ENCODE measurements at places on chromosomes 6 and 20.

DNA sequence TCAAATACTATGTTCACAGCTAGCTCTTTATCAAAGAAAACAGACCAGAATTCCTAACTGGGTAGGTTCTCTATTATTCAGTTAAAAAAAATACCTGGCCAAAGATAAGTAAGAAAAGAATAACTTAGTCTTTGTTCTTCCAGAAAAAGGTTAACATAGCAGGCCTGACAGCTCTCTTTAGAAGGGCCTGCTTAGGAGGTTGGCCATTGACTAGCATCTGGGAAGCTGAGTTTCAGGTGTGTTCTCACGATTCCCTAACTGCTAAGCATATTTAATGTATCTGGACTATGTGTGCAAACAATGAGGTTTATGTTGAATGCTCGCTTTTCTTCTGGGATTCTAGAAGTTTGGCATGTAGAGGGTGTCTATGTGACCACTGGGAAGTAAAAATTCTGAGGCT, 618.9 kb downstream of the HACE1 start:
- no peak for DNase-seq

DNA sequence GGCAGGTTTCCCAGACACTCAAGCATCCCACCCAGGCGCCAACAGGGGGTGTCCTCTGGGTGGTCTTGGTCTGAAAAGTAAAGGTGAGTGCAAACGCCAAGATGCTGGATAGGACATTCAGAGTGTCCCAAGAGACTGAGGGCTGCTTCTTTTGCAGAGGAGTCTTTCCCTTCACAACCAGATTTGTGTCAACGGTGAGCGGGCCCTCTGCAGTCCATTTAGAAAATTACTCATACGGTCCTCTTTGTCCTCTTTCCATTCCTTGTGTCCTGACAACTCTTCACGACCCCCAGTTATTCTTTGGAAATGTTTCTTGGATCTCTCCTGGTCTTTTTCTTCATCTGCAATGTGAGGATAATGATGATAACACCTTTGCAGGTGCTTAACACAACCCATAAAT, 257.8 kb downstream of the CDC5L start:
- DNase-seq = no peak

GRCh38 chr20:19056909-19057308, 155.5 kb upstream of the SLC24A3 start:
- DNase-seq = no peak

- no peak for DNase-seq
These were observed 31.9 kb downstream of the HLA-DPB1 start for GRCh38 chr6:33107641-33108040.

DNA sequence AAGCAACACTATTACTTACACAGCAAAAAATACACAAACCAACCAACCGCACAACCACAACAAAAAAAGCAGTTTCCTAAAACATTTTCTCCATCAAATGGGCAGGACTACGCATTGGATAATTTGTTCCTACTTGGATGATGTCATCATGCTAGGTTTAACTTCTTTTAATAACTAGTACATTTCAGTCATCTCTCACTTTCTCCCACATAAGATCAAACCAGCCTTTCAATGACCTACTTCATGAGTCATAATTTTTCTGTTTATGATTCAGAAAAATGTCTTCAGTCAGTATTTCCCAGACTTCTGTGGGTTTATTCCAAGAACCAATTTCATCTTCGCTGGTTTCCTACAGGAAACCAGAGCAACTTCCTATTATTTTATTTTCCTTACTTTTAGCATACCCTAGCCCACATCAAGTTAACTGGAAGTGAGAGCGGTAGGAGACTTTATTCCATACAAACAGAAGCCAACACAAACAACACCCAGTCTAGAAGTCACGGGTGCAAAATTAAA, 134.2 kb downstream of the GMDS start:
- no peak for DNase-seq

GRCh38 chr6:152993431-152993830, 9.1 kb downstream of the MTRF1L start:
- no peak for DNase-seq

DNA sequence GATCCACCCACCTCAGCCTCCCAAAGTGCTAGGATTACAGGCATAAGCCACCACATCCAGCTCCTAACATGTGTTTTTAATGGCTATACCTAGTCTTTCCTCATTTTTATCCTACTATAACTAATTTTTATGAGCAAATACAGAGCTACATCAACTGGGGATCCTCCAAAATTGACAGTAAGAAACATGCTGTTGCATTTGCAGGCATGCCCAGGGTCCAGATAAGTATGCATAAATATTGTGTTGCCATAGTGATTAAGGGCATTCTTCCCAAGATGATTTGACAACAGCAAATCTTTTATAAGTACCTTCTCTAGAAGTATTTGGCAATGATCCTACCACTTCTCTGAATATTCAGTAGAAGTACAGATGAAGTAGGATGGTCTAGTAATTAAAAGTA, 41.9 kb upstream of the MOXD1 start:
- DNase-seq = no peak

DNA sequence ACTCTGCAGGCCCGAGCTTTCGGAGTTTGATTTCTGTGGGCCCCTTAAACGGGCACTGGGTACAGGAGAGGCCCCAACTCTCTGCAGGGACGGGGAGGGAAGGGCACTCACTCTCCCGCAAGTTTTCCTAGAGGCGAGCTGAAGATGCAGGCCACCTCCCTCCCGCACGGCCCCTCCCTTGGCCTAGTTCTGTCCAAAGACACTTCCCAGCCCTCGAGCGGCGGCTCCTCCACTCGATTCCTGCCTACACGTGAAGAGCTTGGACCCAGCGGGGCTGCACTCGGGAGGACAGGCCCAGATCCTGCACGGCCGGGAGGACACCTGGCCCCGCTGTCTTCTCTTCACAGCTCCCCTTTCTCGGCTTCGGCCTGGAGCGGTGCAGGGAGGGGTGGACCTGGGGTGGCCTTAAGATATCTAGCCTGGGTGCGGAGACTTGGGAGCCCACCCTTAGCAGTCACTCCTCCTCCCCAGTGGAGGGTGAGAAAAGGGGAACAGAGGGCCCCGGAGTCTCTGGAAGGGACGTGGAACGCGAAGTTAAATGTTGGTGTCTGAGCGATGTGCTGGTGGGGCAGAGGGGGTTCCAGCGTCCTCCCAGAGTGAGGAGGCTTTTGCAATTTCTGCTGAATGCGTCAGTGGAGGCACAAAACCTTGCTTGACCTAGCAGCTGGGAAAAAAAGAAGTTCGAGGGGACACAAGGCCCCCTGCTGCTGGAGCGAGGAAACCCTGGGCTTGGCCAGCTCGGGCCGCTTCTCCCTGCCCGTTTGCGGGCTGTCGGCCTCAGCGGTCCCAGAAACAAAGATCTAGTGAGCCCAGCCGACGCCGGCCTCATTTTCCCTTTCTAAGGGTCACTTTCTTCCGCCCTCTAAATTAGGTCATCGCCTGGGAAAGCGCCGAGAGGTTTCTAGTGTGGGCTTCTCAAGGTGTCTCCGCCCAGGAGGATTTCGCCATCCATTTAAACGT, 4.9 kb downstream of the OLIG3 start:
- DNase-seq = no peak

- DNase-seq = no peak
These were observed 74.7 kb downstream of the MRPL14 start for GRCh38 chr6:44052419-44053023.

- no peak for DNase-seq
These were observed 16.7 kb upstream of the VNN1 start for GRCh38 chr6:132730560-132730959.

GRCh38 chr6:68468244-68468884, 166.7 kb upstream of the ADGRB3 start:
- DNase-seq = no peak

GRCh38 chr6:148681666-148682065, 65.2 kb upstream of the UST start:
- no peak for DNase-seq

GRCh38 chr6:7939184-7939863, 28.7 kb upstream of the TXNDC5 start:
- DNase-seq = no peak

DNA sequence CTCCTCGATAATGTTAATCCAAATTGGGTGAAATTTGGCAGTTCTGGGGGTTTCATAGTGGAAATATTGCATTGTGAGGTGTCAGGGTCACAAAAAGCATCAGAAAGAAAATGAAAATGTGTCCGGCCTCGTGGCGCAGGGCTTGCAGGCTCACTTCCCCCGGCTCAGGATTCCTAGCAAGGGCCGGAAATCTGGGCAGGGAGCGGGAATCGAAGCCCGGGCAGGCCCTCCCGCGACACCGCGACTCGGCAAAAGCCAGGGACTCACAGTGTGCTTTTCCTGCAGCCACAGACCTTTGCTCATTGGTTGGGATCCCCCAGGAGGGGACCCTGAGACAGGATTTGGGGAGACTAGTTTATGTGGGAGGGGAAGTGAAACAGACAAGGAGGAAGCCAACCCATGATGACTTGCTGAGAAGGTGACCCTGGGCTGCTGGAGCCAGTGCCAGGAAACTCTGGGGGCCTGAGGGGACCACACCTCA, 847 bp upstream of the CD93 start:
- no peak for DNase-seq

DNA sequence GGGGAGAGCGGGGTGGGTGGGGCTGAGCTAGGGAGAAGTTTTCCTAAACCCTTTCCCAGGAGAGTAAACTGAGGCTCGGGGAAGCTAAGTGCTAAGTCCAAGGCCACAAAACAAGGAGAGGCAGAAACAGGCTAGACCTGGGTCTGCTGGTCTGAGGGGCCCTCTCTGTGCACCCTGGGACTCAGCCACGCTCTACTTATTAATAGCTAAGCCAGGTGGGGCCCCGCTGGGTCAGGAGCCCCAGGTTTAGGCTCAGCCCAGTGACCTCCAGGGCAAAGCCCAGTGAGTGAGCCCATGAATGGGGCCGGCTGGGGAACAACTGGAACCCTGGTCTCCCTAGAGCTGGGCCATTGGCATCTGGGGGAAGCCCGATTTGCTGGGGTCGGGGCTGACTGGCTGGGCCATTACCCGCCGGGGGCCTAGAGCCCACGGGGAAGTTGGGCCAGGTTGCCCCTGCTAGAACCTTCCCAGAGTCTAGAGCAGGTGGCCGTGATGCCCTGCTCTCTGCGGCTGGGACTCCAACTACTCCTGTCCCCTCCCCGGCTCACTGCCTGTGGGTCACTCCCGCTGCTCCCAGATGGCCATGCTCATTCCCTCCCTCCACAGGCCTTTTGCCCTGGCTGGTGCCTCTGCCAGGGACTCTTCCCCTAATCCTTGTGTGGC, 24.1 kb upstream of the NOL4L start:
- DNase-seq = no peak

- no peak for DNase-seq
These were observed 364.9 kb downstream of the GRIK2 start for GRCh38 chr6:101758368-101758767.

- DNase-seq = no peak
These were observed 2.2 kb upstream of the MAPK13 start for GRCh38 chr6:36128073-36128472.

DNA sequence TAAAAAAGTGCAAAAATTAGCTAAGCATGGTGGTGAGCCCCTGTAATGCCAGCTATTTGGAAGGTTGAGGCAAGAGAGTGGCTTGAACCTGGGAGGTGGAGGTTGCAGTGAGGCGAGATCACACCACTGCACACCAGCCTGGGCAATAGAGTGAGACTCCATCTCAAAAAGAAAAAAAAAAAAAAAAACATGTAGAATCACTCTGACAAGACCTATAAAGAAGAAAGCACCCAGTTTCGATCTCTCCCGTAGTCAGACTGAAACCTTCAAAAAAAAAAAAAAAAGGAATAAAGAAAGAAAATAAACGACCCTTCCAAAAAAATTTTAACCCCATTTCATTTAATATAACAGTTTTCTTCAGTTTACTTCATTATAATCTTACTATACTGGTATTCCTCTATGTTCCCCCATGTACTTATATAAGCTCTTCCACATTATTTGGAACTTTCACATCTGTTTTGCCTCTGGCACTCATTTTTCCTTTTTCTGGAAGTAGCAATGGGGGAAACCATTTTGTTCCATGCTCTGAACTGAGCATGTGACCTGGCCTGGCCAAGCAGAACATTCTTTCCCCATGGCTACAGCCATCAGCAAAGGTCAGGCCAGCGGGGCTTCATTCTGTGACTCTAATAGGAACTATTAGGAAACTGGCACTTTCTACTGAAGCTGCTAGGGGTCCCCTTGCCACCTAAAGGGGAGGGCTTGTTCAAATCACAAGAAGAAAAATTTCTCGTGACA, 9.6 kb downstream of the SLC18B1 start:
- DNase-seq = no peak

Measured in MM.1S (cell line).